ENCODE measurements at places on chromosomes 1 and 21.

GRCh38 chr1:12296623-12297022 lies 66.8 kb downstream of the VPS13D start:
- peak; percentile 81 for DNase-seq

- no peak for DNase-seq
Measured at GRCh38 chr1:12185918-12186678, 19.3 kb downstream of the TNFRSF1B start.

DNA sequence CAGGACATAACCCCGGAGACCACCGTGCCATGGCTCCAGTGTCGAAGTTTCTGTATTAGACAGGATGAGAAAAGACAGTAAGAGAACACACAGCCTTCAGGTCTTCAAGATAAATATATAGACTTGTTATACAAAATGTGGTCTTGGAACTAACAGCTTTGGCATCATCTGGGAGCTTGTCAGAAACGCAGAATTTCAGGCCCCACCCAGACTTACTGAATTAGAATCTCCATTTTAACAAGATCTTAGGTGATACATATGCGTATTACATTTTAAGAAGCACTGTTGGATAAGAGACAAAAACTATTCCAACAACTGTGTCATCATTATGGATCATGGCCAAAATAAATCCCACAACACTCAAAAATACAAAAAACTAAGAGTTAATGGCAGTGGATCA lies 239.3 kb downstream of the ASTN1 start:
- DNase-seq: no peak

DNA sequence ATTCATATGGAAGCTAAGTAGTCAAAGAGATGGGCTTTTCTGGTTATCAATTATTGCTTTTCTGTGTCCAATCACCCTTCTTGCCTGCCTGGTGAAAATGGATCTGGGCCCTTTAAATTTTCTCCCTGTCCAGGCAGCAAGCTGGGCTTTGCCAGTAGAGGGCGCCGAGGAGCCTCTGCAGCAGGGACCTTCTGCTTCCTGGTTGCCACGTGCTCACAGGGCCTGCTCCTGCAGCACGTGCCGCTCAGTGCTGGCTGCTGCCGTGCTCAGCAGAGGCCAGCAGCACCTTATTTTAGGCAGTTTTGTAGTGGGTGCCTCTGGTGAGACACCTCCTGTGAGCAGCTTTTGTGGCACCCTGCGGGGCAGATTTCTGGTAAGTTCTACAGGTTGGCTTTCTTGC lies 4.0 kb downstream of the ACTL8 start:
- DNase-seq: peak; percentile 8

GRCh38 chr1:34263406-34263805 lies 86.7 kb downstream of the C1orf94 start:
- no peak for DNase-seq

DNA sequence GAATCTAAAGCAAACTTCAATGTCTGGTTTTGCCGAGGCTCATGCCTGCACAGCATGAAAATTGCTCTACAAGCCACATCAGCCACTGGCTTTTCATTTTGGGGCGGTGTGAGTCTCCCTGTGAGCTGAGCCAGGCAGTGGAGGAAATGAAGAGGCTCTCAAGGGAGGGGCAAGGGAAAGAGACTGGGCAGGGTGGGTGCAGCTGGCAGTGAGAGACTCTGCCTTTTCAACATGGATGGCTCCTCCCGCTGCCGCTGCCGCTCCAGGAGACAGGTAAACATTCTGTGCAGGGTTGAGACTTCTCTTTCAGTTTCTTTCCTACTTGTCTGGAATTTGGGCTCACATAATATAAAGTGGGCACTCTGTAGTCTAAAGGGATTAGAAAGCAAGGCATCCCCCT lies 11.3 kb upstream of the CTSE start:
- DNase-seq: no peak

Data from suppressor macrophage (primary cell).